ENCODE measurements at places on chromosomes 11 and 22.

- DNase-seq: no peak
Observed at GRCh38 chr11:131671734-131672133, 301.3 kb downstream of the NTM start.

DNA sequence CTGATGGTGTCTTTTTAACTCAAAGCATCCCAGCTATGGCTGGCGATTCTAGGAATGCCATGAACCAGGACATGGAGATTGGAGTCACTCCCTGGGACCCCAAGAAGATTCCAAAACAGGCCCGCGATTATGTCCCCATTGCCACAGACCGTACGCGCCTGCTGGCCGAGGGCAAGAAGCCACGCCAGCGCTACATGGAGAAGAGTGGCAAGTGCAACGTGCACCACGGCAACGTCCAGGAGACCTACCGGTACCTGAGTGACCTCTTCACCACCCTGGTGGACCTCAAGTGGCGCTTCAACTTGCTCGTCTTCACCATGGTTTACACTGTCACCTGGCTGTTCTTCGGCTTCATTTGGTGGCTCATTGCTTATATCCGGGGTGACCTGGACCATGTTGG is 20.1 kb downstream of the KCNJ5 start:
- no peak for DNase-seq

- no peak for DNase-seq
Observed at GRCh38 chr11:119793335-119793984, 64.5 kb upstream of the NECTIN1 start.

DNA sequence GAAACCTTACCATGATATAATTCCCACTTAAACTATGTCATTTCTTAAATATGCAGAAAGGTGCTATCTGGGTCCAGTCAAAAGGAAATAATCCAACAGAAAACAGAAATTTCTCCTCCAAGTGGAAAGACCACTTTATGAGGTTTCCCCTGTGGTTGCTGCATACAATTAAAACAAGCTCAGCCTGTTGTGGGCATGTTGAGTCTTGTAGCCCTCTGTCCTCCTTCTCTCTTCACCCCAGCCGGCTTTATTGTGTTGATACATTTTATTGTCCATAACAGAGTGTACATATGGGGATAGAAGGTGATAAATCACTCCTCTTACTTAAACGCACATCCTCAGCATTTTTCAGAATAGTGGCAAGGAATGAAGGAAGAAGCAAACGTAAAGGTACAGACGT is 126.0 kb upstream of the MTNR1B start:
- DNase-seq: no peak

DNA sequence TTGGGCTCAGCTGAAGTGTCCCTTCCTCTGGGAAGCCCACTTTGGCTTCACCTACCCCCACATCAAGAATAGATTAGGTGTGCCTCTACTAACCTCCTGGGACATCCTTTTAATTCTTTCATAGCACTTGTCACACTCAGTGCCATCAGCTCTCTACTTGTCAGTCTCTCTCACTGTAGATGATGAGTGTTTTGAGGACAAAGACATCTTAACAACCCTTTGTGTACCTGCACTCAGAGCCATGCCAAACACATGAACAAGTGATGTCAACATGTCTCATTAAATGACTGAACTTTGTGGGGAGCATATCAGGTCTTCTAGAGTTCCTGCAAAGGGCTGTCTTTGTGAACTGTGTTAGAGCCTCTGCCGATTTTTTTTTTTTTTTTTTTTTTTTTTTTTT is 87.0 kb upstream of the AMOTL1 start:
- no peak for DNase-seq

DNA sequence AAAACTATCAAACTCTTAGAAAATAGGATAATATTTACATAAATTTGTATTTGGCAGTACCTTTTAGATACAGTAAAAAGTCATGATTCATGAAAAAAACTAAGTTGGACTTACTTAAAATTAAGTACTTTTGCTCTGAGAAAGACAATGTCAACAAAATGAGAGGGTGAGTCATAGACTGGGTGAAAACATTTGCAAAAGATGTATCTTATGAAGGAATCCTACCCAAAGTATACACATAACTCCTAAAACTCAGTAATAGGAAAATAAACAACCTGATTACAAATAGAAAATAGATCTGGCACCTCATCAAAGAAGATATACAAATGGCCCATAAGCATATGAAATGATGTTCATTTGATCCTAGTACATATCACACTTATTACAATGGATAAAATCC is 1154.6 kb downstream of the JRKL start:
- no peak for DNase-seq

GRCh38 chr11:66489636-66490035 is 9.4 kb downstream of the DPP3 start:
- no peak for DNase-seq

DNA sequence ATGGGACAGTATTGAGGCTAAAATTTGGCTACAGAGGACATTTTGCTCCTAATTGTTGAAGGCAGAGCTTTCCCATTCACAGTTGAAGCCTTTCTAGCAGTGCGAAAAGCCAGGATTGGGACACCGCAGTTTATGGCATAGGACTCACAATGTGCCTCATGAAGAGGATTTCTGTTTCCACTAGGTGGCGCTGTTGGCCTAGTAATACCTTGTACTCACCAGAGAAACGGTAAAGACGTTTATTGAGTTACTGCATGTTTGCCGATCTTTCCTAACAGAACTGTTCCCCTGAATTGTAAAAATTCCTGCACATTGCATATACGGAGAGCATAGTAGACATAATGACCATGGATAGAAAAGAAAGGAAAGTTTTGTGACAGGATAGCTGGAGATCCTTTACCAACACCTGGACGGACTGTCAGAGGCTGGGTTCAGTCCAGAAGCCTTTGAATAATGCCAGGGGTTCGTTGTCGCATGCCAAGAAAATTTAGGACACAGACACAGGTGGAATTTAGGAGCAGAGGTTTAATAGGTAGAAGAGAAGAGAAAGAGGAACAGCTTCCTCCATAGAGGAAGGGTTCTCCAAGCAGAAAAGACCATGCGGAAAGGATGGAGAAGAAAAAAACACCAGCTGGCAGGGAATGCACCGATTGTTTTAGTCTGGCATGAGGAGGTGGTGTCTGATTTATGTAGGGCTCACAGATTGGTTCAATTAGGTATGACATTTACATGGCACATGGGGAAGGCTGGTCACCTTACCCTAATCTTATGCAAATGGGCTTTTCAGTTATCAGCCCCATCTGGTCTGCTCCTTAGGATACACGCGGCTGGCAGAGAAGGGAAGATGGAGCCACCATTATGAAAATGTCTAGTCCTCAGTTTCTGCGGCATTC is 10.8 kb upstream of the OR51D1 start:
- no peak for DNase-seq

DNA sequence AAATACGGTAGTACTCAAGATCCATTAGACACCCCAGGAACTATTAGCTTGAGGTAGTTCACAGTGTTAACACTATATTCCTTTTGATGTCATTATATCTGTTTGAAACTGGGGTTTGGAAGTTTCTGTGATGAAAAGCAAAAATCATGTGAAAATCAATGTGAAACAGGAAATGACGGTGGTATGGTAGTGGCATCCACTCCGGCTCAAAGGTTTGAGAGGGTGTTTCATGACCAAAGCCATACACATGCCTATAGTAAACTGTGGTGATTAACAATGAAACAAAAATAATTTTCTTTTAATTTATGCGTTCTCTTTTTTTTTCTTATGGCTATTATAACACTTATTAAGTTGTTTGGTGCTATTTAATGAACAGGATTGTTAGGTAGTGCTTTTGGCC is 10.9 kb downstream of the RAB38 start:
- DNase-seq: no peak

DNA sequence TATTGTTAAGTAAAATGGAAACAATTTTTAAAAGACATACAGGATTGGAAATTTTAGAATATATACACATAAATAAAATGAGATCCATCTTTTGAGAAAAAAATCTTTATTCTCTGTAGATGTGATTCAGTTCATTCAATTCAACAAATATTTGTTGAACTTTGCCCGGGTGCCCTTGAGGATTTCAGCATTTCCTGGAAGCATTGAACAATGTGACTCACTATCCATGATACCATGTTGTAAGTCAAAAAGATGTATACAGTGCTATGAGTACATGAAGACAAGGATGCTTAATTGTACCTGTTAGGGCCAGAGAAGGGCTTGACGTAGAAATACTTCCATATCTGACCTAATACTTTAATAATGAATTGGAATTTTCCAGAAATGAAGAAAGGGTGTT is 353.7 kb downstream of the METTL15 start:
- no peak for DNase-seq

DNA sequence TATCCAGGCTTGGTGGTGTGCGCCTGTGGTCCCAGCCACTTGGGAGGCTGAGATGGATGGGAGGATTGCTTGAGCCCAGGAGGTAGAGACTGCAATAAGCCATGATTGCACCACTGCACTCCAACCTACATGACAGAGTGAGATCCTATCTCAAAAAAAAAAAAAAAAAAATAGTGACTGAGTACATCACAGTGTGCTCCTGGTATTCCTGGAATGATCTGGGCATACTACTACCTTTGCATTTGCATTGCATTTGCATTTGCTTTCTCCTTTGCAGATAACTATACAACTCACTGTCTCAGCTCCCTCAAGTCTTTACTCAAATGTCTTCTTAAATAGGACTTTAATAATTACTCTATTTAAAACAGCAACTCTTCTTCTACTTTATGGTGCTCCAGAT is 51.8 kb downstream of the DLG2 start:
- no peak for DNase-seq

DNA sequence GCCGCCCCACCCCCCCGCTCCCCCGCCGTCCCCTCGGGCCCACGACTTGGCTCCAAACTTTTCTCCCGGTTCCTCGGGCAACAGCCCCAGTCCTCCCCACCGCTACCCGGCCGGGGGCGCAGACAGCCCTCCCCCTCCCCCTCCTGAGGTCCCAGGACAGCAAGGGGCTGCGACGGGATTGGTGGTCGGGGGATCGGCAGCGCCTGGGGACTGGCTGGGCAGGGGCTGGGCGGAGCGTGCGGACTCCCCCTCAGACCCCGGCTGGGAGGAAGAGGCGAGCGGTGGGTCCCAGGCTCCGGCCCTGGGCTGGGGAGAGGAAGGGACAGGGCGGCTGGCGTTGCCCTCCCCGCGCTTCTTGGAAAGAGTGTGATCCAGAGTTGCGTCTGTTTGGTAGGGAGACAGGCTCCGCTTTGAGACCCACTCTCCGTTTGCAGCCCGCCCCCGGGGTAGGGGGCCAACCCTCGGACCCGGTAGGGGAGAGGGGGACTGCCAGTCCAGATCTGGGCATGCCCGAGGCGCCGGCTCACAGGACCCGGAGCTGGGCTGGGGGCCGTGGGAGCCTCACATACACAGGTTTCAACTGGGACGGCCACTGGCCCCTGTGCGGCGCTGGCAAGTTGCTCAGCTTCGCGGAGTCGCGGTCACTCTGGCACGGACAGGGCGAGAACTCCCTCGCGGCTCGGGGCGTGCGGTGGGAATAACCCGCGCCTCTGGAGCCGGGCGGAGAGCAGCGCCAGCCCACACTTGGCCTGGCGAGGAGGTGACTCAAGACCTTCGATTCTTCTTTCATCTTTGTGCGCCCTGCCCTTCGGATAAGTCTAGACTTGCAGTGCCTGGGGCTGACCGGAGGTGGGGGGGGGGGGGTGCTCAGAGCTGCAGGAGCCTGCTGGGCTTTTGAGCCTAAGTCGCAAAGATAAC is 999 bp downstream of the TSKU start:
- DNase-seq: no peak

GRCh38 chr11:10762185-10762584 is 11.1 kb downstream of the CTR9 start:
- DNase-seq: no peak

DNA sequence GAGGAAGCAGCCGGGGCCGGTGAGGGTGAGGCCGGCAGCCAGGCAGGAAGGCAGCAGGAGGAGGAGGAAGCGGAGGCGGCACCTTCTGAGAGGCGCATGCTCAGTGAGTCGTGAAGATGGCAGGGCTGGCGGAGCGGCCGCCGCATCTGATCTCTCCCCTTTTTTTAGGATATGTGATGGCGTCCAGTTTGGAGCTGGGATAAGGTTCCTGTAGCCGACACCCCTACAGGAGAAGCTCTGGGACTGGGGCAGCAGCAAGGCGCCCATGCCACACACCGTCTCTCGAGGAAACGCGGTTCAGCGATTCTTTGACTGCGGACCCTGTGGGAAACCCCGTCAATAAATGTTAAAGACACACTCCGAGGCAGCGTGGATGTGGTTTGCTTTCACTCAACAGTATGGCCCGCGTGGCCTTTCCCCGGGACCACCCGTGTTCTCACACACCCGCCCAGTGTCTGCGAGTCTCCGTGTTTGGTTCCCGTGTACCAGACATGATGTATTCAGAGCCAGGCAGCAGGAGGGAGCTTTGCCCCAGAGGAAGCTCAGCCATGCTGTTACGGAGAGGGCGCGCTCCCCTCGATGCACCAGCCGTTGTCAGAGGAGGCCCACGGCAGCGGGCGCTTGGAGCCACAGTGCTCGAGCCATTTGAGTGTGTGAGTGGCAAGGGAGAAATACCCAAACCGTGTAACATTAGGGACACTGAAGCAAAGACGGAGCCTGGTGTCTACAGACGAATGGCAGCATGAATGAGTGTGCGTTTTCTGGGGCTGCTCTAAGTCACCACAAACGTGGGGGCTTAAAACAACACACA is 27.7 kb upstream of the PARVB start:
- DNase-seq: peak; percentile 26

GRCh38 chr11:78949976-78950690 is 375.5 kb upstream of the NARS2 start:
- no peak for DNase-seq
